ENCODE measurements at places on chromosomes 6 and 20. TPM values are rescaled to one million over a fixed set of nuclear protein-coding genes. Genes with fewer than 3 reads are reported as not detected.

MYT1 gene
- not detected for total RNA-seq

GRCh38 chr20:54502179-54502578 is 26.8 kb downstream of the DOK5 start:
- no peak for DNase-seq

DNA sequence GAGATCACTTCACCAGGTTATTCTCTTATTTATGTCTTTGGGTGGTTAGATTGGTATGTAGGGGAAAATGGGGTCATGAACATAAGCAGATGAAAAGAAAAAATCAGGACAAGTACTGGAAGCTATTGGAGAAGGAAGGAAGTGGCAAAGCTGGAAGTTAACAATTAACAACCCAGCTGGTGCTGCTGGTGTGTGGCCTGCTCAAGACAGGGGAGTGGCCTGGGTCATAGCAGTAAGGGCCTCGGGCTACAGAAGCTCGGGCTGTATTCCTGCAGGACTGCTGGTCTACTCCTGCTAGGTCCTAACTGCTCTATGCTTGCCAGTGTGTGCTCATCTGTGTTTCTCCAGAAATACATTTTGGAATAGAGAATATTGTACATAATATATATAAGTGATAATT is 19.6 kb downstream of the MYLIP start:
- no peak for DNase-seq

DNA sequence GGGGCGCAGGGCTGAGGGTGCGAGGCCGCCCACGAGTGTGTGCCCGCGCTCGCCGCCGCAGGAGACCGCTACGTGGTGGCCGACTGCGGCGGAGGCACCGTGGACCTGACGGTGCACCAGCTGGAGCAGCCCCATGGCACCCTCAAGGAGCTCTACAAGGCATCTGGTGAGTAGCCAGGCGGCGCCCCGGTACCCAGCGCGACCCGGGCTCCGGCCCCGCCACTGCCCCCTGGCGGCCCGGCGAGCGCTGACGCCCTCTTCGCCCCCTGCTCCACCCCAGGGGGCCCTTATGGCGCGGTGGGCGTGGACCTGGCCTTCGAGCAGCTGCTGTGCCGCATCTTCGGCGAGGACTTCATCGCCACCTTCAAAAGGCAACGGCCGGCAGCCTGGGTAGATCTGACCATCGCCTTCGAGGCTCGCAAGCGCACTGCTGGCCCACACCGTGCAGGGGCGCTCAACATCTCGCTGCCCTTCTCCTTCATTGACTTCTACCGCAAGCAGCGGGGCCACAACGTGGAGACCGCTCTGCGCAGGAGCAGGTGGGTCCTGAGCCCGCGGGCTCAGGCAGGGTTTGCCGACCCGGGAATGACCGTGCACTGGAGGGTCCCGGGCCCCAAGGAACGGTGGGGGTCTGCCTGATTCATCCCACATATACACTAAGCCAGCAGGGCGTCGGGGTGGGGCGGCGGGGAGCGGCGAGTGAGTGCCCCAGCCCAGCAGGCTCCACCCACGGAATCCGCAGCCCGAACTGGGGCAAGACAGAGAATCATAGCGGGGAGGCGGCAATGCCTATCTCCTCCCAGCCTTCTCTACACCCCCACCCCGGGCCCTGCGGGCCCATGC is 17.4 kb downstream of the HSPA12B start:
- no peak for DNase-seq

DNA sequence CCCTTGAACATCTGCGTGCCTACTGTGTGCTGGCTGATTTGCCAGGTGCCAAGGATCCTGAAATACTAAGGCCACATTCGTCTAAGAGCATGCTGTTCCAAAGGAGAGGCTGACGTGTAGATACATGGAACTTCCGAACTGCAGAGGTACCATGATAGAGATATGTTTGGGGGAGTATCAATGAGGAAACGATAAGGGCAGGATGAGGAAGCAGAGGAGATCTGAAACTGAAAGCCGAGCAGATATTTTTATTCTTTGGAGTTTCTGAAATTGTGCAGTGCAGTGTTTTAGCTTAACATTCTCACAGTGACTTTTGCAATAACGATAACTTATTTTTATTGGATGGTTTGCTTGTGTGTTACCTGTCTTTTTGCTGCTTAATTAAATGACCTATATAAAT is 24.3 kb downstream of the BMP6 start:
- no peak for DNase-seq

PSORS1C2 gene
- total RNA-seq = not detected

DNA sequence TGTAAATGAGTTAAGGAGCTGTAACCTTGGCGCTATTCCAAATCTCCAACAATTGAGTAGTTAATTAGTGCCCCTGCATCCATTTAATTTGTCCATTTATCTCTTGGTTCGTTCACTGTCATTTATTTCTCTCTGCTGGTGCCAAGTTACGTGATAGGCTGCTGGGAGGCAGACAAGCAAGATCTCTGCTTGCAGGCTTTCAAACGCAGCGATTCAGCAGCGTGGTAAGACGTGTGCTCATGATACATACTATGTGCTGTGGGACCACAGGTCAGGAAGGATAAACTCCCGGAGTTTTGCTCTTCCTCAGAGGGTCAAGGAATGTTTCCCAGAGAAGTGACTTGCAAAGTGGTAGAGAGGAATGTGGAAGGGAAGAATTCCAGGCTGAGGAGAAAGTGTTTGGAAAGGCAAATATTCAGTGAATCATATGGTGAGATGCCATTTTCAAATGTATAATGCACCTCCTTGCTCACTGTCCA is 46.4 kb downstream of the UTRN start:
- DNase-seq = no peak

DNA sequence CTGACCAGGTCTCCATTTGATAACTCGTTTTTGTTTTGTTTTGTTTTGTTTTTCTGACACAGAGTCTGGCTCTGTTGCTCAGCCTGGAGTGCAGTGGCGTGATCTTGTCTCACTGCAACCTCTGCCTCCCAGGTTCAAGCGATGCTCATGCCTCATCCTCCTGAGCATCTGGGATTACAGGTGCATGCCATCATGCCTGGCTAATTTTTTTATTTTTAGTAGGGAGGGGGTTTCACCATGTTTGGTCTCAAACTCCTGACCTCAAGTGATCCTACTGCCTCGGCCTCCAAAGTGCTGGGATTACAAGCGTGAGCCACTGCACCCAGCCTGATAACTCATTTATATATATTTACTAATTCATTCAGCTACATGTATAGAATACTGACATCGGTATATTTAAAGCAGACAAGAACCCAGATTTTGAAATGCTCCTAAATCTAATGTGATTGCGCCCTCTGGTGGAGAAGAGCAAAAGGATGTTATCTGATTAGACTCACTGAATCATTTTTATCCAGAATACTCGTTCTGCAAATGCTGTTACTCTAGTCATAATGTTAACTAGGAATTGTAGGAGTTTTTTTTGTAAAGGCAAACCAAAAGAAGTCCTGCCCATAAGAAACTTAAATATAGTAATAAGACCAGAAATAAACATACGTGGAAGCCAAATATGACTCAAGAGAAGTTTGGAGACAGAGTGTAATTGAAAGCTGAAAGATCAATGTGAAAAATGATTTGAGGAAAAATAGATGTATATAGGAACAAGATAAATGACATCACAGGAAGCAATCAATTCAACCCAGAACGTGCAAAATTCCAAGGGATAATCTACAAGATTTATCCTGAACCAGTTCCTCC is 5.3 kb upstream of the COL12A1 start:
- peak; percentile 65 for DNase-seq

C20orf202 gene
- total RNA-seq = not detected

CD164 gene
- 163 TPM for total RNA-seq

- no peak for DNase-seq
Measured at GRCh38 chr20:31565699-31566318, 39.3 kb upstream of the ID1 start.

DNA sequence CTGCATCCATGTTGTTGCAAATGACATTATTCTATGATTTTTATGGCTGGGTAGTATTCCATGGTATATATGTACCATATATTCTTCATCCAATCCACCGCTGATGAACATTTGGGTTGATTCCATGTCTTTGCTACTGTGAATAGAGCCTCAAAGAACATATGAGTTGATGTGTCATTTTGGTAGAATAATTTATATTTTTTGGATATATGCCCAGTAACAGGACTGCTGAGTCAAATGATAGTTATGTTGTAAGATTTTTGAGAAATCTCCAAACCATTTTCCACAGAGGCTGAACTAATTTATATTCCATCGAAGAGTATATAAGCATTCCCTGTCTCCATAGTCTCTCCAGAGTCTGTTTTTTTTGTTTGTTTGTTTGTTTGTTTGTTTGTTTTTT is 1373.5 kb downstream of the GRIK2 start:
- no peak for DNase-seq

KCNK15 gene
- total RNA-seq = 1.3 TPM
